ENCODE measurements at places on chromosomes 1 and 21. TPM values are rescaled to one million over a fixed set of nuclear protein-coding genes. Genes with fewer than 3 reads are reported as not detected.

GRCh38 chr1:197320991-197321531 is 53.0 kb downstream of the CRB1 start:
- no peak for DNase-seq

GRCh38 chr1:27154469-27154990 is 395 bp downstream of the SLC9A1 start:
- DNase-seq = no peak

DNA sequence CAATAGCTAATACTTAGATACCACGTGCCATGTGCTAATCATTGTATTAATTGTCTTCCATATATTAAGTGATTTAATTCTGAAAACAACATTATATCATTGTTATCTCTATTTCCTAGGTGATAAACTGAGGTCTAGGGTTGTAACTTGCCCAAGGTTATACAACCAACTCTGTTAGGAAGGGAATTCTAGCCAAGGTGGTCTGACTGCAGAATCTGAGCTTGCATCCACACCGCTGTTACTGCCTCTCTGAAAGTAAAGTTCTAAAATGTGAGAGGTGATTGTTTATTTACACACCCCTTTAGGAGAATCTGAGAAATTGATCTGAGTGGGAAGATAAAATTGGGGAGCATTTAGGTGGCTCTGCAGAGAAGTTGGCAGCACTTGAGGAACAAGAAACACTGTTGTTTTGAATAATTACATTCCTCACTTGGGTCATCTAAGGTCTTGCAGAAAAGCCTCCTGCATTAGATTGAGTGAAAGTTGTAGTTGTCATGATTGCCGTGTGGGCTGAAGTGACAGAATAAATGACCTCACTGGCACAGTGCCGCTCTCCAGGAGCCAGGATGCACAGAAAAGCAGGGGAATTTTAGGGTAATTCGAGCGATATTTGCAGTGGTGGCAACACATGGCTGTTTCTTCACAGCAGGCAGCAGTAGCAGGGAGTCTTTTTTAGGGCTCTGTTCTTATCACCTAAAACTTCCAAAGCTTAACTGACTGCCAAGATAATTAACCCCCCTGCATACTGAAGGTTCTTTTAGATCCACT is 121.7 kb downstream of the ADGRL4 start:
- no peak for DNase-seq

LHX4 gene
- total RNA-seq = 0.28 TPM

- no peak for DNase-seq
Observed at GRCh38 chr1:220775240-220775853, 11.4 kb upstream of the MTARC1 start.

DNA sequence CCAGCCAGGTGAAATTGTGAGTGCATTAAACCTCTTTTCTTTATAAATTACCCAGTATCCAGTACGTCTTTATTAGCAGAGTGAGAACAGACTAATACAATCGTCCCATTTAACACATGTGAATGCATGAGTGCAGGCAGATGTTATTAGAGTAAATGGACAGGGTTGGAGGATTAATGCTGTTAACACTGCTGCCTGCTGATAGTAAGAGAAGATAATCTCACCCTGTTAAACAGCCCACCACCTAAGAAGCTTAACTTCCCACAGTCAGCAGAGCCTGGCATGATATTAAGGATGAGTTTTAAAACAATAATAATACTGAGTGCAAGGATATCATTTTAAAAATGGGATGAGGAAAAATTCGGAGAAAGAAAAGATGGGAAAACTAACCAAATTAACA is 181.4 kb upstream of the LHX8 start:
- DNase-seq = no peak

- DNase-seq = no peak
Observed at GRCh38 chr1:12539705-12540579, 78.1 kb downstream of the DHRS3 start.

GIPC2 gene
- 0.49 TPM for total RNA-seq

GSTM1 gene
- 30.0 TPM for total RNA-seq

IL10 gene
- not detected for total RNA-seq

DNA sequence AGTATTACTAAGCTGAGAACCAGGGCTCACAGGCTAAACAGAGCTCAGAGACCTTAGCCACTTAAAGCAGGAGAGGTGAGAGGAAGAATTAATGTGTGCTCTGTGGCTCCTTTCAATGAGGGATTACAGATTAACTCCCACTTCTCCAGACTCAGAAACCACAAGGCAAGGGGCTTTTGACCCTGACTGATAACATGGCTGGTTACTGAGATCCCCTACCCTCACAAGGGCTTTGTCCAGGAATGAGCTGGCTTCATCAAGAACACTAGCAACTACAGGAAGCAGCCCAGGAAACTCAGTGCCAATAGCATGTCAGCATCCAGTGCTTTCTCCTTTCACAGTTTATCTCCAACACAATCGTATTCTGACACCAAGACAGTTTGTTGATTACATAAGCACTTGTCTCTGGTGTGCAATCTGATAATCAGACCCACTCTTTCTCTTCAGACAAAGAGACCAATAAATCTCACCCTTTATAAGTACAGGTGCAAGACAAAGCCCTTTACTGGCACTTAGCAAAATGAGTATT is 38.8 kb downstream of the ERI3 start:
- no peak for DNase-seq

- no peak for DNase-seq
Observed at GRCh38 chr1:45623972-45624371, at the start of gene CCDC17. Gene CCDC17 (minus strand): TSS chr1:45624054. CDS start chr1:45623909, 145 bp downstream.

C4BPA gene
- not detected for total RNA-seq

Data from dorsolateral prefrontal cortex (tissue), 122 donors.